AG04450 (cell line): ENCODE measurements at places on chromosomes 1 and 21. TPM values are rescaled to one million over a fixed set of nuclear protein-coding genes. Genes with fewer than 3 reads are reported as not detected.

Gene PIGR
- not detected in 2 replicates for polyA plus RNA-seq

DNA sequence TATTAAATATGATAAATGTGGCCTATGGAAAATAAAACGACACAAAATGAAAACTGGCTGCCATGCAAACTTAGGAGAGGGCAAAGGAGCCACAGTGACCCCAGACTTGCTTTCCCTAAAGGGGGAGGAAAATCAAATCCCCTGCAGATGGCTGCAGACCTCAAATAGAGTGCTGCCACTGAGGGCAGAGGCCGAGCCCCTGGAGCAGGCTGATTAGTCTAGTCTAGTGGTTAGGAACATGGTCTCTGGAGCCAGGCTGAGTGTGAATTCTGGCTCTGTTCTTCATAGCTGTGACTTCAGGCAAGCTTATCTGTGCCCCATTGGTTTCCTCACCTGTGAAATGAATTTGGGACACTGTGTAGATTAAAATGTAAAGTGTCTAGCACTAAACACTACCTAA, 60.8 kb downstream of the ITPKB start:
- no peak for DNase-seq

Gene UTS2
- polyA plus RNA-seq: 0.06 TPM in 1 of 2 replicates, not detected in the other

Gene DMRTA2
- polyA plus RNA-seq: not detected in 2 replicates

GRCh38 chr1:217096200-217096599, 373.0 kb upstream of the ESRRG start:
- DNase-seq: no peak

DNA sequence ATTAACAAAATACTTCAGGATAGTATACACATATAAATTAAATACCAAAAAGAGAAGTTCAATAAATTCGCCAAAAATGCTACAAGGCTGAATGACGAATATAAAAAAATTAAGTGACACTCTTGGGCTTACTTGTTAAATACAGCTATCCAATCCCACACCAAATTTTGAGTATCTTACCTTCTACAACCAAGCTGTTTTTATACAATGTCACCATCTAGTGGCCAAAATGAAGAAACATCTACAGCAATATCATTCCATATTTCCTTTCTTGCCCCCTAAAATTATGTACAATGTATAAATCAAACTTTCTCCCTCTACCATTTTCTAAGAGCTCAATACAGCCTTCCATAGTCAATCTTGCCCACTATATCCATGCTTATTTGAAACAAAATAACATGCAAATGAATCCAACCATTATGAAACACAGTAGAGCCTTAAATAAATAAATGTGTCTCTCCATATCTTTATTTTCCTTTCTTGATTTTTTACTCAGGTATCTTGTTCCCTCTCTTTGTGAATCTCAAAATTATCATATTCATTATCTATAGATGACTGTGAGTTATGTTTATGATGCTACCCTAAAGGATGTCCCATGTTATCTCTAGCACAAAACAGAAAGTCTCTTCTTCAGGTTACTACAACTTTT, 86.3 kb downstream of the ACBD6 start:
- DNase-seq: no peak

Gene ZBTB8A
- polyA plus RNA-seq: 5.0 and 7.2 TPM in 2 replicates

Gene KIAA0040
- polyA plus RNA-seq: not detected in 2 replicates

DNA sequence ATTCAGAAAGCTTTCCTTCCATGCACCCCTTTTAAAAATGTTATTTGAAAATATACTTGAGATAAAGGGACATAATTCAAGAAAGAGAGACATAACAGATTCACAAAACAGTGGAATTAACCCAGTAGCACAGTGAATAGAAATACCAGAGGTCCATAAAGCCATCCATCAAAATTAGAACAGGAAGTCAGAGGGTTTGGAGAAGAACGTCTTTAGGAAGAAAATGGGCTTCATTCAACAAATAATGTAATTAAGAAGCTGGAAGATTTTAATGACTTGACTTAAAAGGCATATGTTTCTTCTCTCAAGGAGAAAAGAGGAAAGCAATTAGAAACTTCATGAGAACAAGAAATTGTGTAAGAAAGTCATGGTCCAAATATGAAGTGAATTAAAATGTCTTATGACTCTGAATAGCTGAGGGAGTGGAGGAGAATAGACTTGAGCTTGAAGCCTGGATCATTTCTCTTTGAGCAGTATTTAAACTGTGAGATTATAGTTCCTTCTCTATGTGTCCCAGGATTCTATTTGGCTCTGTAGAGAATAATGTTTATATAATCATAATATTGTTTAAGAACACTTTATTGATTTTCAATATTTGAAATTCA, 7.9 kb upstream of the HCRTR1 start:
- DNase-seq: no peak

Gene HPCA
- 0.06 and 0.29 TPM in 2 replicates for polyA plus RNA-seq
